ENCODE measurements at places on chromosomes 2 and 18.

DNA sequence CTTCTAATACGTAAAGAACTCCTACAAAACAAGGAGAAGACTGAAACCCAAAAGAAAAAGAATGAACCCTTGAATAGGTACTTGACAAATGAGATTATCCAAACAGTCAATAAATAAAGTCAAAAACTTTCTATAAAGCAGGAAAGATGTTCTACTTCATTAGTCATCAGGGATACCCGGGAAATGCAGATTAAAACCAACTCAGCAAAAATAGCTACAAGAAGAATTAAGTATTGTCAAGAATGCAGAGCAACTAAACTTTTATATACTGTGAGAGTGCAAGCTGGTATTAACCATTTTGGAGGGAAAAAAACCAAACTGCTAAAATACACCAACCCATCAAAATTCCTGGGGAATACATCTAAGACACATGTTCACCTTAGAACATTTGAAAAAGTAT is 10.4 kb downstream of the TXNL1 start:
- no peak for DNase-seq

DNA sequence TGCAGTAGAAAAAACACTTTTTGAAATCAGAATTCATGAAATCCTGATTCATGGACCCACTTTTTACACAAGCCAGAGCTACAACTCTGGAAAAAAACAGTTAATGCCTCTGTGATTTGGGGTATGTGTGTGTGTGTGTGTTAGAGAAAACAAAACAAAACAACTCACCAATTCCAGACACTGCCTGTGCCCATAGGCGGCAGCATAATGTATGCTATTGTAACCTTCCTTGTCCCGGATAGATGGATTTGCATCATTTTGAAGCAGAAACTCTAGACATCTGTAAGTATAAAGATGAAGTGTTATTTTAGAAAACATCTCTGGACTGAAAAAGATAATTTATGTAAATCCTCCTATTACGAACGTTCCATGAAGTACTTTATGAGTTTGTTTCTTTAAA is 152.0 kb upstream of the PGAP1 start:
- DNase-seq, result no peak

- DNase-seq, result no peak
Observed at GRCh38 chr2:121018136-121019061, 266.6 kb downstream of the TFCP2L1 start.

GRCh38 chr2:202613479-202613878 is 21.3 kb upstream of the FAM117B start:
- DNase-seq, result no peak

DNA sequence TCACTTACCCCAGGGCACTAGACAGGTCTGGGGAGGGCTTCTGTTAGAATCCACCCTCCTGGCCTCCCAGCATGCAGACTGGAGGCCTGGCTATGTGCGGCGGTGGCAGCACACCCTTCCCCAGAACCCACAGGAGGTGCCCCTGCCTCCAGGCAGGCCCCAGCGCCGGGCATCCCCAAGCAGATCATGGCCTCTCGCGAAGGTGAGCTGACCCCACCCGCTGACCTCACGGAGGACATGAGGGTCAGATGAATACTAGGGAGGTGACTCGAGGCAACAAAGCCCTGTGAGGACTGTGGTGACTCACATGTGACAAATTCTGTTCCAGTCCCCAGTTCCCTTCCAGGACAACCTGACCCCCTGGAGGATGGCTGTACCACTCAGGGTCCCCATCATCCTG is 1.9 kb downstream of the MAB21L4 start:
- no peak for DNase-seq

DNA sequence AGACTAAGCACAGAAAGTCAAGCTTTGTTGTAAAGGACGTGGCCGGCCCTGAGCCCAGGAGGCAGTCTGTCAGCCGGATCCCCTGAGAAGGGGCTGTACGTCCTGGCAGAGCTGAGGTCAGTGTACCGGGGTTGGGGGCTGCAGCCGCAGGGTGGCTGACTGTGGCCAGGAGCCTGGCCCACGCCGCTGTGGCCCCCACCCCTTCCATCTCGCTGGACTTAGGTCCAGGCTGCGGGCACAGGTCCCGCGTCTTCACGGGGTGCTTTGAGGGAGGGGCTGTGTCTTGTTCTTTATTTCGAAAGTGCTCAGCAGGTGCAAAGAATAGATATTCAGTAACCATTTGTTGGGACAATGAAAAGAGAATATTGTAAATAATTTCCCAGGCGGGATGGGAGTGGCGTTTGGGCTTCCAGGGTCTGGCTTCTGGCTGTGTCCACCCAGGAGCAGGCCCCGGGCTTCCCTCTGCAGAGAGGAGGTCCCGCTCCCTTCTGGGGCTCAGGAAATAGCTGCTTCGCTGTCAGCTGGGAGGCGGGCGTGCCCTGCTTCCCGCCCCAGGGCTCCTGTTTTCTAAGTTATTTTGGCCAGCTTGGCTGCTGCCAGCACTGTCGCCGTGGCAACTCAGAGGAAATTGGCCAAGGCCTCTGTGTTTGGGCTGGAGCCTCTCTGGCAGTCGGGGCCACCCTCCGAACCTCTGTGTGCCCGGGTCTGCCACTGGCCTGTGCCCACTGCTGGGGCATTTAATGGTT is 7.4 kb downstream of the NFATC1 start:
- DNase-seq, result peak; percentile 32

DNA sequence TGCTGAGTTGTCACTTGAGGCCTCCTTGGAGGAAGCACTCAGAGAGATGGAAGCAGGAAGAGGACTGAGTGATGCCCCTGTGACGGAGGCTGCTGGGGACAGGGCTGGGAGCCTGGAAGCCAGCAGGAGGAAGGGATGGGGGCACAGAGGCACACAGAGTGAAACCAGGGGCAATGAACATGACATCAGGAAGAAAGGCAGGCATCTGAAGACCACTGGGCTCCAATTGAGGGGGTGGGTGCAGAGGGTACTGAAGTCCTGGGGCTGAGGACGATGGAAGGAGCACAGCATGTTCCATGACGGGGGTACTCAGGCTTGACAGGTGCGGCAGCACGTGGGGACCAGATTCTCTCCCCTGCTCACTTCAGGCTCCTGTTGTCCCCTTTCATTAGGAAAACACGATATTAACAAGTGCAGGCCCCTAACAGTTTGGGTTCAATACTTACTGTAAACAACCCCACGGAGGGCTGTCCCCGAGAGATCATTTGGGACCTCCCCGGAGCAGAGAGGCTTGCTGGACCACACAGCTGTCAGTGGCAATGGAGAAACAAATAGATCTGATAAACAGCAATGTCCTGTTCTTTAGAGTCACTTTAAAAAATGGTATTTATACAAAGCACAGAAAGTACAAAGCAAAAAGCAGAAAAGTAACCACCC is 8.7 kb downstream of the INPP5D start:
- no peak for DNase-seq

DNA sequence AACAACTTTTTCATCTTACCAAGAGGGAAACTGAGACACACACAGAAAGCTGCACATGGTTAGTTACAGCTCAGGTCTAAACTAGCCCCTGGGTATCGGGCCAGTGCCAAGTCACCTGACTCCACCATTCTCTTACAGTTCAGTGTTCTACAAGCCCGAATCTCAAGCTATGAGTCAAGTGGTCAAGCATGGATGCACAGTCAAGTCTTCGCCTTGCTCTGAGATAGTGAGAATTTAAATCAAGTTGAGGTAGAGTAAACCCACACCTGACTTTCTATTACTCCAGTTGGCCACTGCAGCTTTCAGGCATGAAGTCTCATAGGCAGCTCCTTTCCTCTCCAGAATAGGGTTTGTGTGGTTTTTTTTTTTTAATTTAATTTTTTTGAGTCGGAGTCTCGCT is 34.5 kb upstream of the ARL5A start:
- DNase-seq, result no peak

- no peak for DNase-seq
Observed at GRCh38 chr18:13036622-13037320, 45.6 kb downstream of the CEP192 start.

DNA sequence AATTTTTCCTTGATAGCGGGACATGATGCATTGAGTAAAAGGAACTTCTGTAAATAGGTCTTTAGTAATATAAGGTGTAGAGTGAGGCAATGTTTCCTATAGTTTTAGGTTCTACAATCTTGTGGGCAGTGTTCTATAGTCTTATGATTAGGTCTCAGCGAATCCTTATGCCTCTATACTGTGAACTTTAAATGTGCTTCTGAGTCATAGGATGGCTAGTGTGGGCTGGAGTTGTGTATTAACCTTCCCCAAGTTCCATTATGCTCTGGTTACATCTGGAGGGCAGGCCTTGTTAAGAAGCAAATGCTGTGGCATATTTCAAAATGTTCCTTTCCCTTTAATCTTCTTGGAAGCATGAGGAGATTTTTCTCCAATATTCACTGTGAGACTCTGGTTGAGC is 73.5 kb downstream of the ROCK2 start:
- DNase-seq, result no peak

DNA sequence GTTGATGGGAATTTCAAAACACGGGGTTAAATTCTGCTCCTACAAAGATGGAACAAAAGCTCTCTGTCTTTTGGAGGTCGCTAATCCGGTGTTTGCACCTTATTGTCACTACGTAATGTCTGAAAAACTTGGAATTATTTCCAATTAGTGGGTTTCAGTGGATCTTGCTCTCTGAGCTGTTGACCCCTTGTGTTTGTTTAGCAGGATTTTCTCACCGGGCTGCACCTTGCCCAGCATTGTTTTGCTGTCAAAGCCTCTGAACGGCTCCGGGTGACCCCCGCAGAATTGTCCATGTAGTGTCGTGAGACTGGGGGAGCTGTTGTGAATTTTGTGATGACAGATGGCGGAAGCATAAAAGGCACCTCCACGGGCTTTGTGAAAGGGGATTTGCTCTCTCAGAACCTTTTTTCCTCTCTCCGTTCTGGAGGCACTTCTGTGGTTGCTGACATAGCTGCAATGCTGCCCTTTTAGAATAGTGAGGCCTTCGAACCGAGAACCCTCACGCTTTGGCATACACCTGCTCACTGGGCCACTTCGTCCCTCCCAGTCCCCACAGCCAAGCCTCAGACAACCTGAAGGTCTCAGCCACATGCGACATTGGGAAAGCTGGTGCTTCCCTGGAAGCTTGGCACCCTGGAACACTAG is 129.4 kb downstream of the ACOXL start:
- DNase-seq, result no peak

DNA sequence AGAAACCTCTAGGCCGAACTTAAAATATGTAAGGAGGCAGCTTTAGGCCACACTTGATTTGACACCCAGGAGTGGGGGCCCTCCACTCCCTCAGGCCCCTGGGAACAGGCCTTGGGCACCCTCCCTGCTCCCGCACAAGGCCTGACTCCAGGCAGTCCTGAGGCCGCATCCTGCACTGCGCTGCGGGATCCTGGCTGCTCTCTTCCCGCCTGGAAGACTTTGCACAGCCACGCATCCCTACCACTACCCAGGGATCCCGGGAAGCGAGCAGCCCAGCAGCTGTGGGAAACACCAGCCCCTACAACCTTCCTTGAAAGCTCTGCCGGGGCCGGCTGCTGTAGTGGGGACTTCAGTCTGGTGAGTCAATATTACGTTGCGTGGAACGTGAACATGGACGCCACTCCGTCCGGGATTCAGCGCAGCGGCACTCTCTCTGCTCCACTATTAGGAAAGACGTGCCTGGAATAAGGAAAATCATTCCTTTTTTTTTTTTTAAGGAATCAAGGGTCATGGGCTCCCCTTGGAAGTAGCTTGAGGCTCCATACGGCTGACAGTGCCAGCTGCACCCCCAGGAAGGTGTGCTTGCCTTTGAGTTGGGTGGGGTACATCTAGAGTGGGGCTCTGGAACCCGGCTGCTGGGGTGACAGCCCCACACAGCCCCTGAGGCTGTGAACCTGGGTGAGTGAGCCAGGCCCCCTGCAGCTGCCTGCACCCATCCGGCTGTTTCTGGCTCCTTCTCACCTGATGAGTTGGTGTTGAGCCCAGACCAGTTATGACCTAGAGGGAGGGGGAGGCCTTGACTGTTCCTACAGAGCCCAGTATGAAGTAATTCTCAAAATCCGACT is 119.2 kb upstream of the TMEM18 start:
- no peak for DNase-seq

GRCh38 chr2:237229905-237230304 is 144.2 kb downstream of the COPS8 start:
- DNase-seq, result no peak

DNA sequence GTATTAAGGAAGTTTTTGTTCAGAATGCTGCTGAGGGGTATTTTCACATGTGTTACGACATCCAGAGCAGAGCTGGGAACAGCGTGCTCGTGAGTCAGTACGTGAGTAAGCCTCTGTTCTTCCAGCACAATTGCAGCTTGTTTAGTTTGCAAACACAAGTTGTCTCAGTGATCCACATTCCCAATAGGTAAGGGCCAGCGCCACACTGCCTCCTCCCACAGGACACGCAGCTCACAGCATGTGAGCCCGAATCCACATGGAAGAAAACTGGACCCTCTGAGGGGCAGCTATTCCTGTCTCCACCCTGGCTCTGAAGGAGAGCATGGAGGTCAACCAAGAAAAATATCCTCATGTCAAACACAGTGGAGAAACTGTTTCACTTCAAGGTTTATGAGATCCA is 173.9 kb upstream of the PID1 start:
- DNase-seq, result no peak

DNA sequence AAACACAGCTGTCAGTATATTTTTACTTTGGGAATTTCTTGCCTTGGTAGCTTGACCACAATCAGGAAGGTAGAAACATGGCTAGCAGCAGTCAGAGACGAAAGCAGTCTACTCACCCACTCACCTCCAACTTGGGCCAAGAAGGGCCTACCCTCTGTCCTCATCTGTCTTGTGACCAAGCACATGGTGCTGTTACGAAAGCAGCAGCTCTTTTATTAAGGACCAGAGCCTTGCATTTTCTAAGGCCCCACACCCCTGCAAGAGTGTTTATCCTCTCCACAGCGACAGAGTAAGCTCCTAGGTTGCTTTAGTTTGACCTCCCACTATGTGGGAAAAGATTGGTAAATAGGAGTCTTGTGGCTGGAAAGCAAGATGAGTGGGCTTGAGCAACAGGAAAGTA is 31.3 kb upstream of the MSTN start:
- DNase-seq, result no peak

GRCh38 chr2:14756981-14757657 is 124.6 kb downstream of the LRATD1 start:
- DNase-seq, result no peak

- DNase-seq, result no peak
Observed at GRCh38 chr2:192155511-192156118, 39.1 kb downstream of the TMEFF2 start.

DNA sequence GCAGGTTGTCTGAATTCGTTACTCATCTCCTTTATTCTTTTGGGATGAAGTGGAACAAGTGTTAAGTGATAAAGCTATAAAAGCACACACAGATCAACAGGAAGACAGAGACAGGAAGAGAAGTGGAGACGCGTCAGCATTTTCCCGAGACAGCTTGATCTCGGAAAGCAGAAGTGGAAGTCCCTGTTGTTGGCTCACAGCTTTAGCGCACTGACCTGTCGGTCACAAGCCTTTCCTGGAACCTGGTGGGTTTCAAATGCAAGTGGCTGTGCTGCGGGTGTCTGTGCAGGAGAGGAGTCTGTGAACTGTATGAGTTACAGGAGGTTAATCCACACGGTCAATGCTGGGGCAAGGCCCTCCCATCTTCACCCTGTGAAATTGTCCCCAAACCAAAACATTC is 116.6 kb upstream of the PELI1 start:
- DNase-seq, result no peak

GRCh38 chr2:165294912-165295311 is 55.7 kb downstream of the SCN2A start:
- no peak for DNase-seq
